ENCODE measurements at places on chromosomes 4 and X. TPM values are rescaled to one million over a fixed set of nuclear protein-coding genes. Genes with fewer than 3 reads are reported as not detected.

The GSX2 gene
- total RNA-seq, result not detected

- no peak for DNase-seq
Observed at GRCh38 chrX:16814597-16814996, 28.3 kb downstream of the TXLNG start.

The PNMA5 gene
- total RNA-seq, result not detected

DNA sequence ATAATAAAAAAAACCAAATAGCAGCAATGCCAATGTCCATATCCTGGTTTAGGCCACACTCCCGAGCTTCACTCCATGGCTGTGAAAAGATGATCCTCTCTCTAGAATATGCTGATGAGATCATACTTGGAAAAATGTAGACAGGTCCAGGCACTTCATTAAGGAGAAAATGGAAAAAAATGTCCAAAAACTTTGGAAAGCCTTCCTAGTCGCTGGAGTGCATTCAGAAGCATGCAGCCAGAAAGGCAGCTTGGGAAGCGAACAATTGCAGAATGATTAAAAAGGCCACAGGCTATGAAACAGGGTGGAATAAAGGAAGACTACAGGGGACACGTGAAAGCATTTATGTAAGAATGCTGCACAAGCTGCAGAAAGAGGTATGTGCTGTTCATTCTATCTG, 165.6 kb upstream of the HCCS start:
- no peak for DNase-seq

The ARHGAP36 gene
- total RNA-seq, result not detected

The HTR2C gene
- not detected for total RNA-seq

DNA sequence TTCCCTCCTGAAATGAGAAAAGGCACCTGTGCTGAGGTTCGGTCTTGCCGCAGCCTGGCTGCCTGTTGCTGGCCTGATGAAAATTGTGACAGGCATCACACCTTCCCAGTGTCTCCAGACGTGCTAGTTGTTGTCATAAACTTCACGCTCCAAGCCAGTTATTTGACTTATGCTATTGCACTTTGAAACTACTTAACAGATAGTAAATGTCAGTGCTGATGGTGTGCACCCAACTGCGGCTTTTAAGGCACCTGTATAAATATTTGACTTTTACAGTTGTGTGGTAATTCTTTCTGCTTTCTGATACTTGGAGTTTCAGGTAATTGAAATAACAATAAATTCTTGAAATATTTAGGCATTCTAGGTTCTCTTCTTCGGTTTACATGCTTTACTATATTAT, 1.8 kb downstream of the WWC2 start:
- DNase-seq, result no peak

DNA sequence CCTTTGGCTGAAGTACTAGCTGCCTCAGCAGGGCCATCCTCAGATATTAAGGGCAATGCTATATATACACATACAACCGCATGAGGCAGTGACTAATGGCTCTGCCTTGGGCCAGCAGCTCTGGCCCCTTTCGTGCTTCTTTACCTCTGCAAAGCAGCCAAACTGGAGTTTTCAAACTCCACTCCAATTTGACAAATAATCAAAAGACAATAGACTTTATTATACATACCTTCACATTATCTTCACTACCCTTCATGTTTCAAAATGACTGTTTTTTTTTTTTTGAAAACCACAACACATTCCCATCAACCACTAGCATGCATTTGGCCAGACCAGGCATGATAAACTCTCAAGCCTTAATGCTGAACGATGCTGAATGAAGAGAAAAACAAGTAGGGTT, 187.7 kb downstream of the ENOX2 start:
- DNase-seq, result no peak
